ENCODE measurements at places on chromosomes 2 and 18.
A peak's percentile ranks its signal among the peaks of the same experiment; 100 is the strongest.

- no peak for DNase-seq
These were observed 39.7 kb downstream of the SH3YL1 start for GRCh38 chr2:223971-224760.

DNA sequence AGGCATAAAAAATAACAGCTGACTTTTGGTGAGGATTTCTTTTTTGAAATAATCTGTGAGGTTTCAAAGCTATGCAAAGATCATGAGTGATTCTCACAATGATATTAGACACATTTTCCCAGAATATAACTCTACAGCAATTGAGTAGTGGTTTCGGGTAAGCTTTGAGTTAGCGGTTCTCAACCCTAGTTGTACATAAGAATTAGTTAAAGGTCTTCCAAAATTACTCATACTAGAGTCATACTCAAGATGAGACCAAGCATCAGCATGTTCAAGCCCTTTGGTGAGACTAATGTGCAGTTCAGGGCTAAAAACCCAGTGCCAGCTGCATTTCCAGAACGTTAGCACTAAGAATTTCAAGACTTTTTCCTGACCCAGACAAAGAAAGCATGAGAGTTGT is 31.1 kb downstream of the DSG4 start:
- no peak for DNase-seq

GRCh38 chr18:59627414-59627813 is 69.8 kb downstream of the CCBE1 start:
- DNase-seq: no peak

- peak; percentile 68 for DNase-seq
These were observed 655 bp downstream of the ACTR3 start for GRCh38 chr2:113890253-113891235.

- no peak for DNase-seq
These were observed 34.5 kb downstream of the MERTK start for GRCh38 chr2:111932841-111933291.

GRCh38 chr2:53006980-53007379 is 760.6 kb upstream of the CHAC2 start:
- DNase-seq: no peak

GRCh38 chr2:112615051-112615450 is 30.6 kb downstream of the CHCHD5 start:
- DNase-seq: no peak

DNA sequence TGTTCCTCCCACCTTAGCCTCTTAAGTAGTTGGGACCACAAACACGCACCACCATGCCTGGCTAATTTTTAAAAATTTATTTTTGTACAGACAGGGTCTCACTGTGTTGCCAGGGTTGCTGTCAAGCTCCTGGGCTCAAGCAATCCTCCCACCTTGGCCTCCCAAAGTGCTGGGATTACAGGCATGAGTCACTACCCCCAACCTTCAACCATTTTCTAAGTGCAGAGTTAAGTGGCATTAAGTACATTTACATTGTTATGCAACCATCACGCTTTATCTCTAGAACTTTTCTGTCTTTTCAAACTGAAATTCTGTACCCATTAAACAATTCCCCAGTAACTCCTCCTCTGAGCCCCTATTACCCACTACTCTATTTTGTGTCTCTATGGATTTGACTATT is 45.9 kb upstream of the AFF3 start:
- no peak for DNase-seq

DNA sequence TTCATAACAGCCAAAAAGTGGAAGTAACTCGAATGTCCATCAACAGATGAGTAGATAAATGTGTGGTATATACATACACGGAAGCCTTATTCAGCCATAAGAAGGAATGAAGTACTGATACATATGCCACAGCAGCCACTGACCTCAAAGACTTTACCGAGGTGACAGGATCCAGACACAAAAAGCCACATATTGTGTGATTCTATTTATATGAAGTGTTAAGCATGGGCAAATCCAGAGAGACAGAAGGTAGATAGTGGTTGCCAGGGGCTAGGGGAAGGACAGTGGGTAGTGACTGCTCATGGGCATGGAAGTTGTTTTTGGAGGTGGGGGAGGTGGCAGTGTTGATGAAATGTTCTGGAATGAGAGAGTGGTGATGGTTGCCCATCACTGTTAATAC is 33.9 kb downstream of the ZAP70 start:
- no peak for DNase-seq

DNA sequence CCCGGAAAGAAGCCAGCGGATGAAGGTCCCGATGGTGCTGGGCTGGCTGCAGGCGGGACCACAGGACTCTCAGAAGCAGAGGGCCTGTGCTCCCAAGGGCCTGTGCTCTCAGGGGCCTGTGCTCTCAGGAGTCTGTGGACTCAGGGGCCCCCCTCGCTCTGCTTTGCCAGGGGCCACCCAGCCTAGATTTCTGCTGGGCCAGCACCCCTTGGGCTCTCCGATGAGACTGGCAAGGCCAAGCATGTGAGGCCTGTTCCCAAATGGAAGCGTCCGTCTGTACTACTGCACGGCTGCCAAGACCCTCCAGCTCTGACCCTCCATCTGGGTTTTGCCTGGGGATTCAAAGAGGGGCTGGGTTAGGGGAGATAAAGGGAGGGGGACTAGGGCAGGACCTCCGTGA is 54.6 kb downstream of the SH3BP4 start:
- DNase-seq: no peak

DNA sequence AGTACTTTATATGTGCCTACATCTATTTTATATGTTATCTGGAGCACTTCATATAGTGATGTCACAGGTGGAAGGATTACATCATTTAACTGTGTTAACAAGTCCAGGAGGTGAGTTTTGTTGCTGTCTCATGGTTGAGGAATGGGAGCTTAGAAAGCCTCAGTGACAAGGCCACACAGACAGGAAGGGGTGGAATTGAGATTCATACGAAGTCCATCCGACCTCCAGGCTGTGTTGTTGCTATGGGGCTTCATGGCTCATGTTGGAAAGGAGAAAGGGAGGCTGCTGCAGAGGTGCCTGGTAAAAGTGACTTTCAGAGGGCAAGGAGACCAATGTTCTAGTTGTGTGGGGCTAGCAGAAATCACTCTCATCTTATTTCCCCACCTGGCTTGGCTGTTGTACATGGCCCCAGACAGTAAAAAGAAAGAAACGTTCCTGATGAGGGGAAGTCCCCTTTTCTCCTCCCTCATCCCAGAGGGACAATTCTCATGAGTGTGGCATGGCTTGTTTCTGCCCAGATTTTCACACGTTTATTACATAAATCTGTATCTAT is 31.0 kb upstream of the GREB1 start:
- DNase-seq: no peak

DNA sequence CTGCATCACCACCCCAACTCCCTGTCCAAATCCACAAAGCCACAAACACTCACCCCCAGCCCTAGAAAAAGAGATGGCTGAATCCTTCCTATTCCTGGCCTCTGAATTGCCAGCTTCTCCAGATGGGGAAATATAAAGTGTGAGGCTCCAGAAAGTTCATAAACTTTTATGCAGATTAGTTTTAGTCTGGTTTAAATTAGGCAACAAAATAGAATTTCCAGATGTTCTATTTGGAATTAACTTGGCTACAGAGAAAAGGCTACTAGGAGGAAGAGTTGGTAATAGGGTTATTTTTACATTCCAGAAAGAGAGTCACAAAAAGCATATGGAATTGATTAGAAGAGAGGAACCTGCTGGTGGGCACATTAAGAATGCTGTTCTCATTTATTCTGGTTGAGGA is 56.0 kb downstream of the EN1 start:
- no peak for DNase-seq

- DNase-seq: no peak
These were observed 1665.5 kb downstream of the LRP1B start for GRCh38 chr2:140465301-140465700.

- no peak for DNase-seq
These were observed 11.8 kb downstream of the ALS2 start for GRCh38 chr2:201768918-201769317.

GRCh38 chr2:76975752-76976151 is 546.4 kb downstream of the LRRTM4 start:
- DNase-seq: no peak

All from stimulated activated CD8-positive, alpha-beta memory T cell treated with anti-CD3 and anti-CD28 coated beads, Interleukin-15, amount 100 ng/mL, for 4 hours (primary cell).